ENCODE measurements at places on chromosomes 5 and 9.

GRCh38 chr9:27382975-27383374 is 86.0 kb upstream of the EQTN start:
- DNase-seq: no peak

GRCh38 chr9:69867081-69867814 is 46.6 kb downstream of the CFAP95 start:
- DNase-seq: no peak

GRCh38 chr9:120724757-120725400 is 10.6 kb upstream of the MEGF9 start:
- no peak for DNase-seq

DNA sequence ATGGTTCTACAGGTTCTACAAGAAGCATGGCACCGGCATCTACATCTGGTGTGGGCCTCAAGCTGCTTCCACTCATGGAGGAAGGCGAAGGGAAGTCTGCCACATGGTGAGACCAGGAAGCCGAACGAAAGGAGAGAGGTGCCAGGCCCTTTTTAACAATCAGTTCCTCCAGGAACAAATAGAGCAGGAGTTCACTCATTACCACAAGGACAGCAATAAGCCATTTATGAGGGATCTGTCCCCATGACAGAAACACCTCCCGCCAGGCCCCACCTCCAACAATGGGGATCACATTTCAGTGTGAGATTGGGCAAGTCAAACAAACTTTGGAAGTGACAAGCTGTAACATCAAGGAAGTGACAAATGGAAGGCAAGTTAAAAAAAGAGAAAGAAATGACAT is 95.5 kb upstream of the PTPN3 start:
- no peak for DNase-seq

- DNase-seq: no peak
These were observed 3.5 kb downstream of the ARL15 start for GRCh38 chr5:54306893-54307292.

- no peak for DNase-seq
These were observed 528.9 kb downstream of the AGTPBP1 start for GRCh38 chr9:85212887-85213286.

GRCh38 chr5:82749461-82749820 is 327.8 kb downstream of the TMEM167A start:
- no peak for DNase-seq

DNA sequence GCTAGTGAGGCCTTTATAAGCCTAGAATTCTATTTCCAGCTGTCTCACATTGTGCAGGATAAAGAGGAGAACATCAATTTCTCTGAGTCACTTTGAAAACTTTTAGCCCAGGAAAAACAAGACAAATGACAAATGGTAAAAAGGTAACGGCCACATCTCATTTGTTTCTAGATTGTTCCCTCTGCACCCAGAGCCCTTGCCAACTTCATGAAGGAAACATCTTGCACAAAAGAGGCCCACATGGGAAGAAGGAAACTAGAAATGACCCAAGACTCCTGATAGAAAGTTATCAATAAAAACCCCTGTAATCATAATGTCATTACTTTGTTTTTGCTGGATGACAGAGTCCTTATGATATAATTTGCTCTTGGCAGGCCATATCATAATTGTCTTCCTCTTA is 5.3 kb downstream of the DPYSL3 start:
- no peak for DNase-seq

DNA sequence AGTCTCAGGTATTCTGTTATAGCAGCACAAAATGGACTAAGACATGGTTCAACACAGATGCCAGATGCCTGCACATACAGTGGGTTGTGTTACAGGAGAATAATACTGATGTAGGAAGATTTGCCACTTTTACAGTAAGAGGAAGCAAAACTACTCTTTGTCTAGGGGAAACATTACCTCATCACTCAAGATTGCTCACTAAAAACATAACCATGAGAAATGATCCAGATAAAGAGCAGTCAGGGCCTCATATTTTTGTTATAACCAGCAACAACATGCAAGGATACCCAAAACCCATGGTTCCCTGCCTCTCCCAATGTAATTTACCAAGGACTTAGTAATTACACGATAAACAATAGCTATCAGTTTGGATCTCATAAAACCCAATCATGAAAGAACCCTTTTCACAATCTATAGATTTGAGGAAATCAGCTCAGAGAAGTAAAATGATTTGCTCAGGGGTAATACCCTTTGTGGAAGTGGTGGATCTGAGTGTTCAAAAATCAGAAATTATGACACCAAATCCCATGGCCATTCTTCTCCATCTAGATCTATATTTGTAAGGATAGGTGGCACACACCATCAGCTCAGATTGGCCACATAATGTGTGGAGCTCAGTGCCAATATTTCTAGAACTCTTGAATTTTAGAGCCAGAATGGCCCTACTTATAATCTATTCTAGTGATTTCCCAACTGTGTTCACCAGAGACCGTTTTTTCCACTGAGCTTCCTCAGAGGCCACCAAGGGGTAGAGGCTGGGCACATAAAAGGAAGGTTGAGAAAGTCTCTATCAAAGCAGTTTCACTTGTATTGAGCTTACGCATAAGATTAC is 27.8 kb downstream of the DPYSL3 start:
- no peak for DNase-seq

GRCh38 chr5:159206368-159206767 is 3.0 kb downstream of the RNF145 start:
- no peak for DNase-seq

GRCh38 chr9:463455-464171 is 248.9 kb downstream of the DOCK8 start:
- no peak for DNase-seq

- DNase-seq: peak; percentile 3
These were observed 106.5 kb upstream of the RAD23B start for GRCh38 chr9:107176436-107177151.

GRCh38 chr5:58795327-58795726 is 212.5 kb downstream of the RAB3C start:
- DNase-seq: no peak

GRCh38 chr5:173291722-173292658 is 36.2 kb downstream of the STC2 start:
- no peak for DNase-seq

DNA sequence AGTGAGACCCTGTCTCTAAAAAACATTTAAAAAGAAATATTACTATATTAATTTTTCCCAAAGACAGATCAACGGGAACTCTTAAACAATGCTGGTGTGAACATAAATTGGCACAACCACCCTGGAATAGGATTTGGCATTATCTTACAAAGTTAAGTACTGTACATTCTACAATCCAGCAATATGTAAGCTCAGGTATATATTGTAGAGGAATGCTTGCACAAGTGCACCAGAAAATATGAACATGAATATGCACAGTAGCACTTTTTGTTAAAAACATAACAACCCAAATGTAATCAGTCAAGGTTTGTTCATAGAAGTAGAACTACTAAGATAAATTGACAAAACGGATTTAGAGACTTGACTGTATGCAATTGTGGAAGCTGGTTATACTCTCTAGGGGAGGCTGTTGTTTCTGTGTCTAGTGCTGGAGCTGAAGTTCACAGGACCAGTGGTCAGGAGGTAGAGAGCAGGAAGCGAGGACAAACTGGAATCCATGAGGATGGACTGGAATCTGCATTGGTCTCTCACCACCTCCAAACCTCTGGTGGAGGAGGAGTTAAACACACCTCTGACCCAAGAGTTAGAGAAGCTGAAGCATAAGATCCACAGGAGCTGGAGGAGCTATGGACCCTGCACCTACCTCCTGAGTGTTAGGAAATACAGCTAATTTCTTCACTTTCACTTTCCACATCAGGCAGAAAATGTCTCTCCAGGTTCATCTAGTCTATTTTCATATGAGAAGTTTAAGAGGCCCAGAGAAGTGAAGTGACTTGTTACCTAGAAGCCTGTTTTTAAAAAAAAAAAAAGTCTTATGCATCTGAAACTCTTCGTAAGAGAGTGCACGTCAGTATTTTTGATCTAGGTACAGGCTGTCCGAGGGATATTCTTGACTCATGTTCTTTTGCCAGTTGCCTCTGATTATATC is 20.3 kb upstream of the RIC1 start:
- no peak for DNase-seq

DNA sequence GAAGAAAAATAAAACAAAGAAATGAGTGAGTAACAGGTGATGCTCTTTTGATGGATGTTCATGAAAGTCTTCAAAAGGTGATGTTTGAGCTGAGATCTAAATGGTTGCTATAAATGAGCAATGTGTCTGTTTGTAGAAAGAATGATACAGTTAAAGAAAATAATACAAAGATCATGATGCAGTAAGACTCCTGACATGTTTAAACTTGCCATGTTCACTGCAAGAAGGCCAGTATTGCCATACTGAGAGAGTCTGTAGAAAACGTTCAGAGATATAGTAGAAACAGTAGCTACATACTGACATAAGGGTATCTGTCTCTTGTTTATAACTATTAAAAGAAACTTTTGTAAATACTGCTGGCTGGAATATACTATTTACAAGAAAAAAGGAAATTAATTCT is 1609.2 kb upstream of the ACO1 start:
- DNase-seq: no peak

DNA sequence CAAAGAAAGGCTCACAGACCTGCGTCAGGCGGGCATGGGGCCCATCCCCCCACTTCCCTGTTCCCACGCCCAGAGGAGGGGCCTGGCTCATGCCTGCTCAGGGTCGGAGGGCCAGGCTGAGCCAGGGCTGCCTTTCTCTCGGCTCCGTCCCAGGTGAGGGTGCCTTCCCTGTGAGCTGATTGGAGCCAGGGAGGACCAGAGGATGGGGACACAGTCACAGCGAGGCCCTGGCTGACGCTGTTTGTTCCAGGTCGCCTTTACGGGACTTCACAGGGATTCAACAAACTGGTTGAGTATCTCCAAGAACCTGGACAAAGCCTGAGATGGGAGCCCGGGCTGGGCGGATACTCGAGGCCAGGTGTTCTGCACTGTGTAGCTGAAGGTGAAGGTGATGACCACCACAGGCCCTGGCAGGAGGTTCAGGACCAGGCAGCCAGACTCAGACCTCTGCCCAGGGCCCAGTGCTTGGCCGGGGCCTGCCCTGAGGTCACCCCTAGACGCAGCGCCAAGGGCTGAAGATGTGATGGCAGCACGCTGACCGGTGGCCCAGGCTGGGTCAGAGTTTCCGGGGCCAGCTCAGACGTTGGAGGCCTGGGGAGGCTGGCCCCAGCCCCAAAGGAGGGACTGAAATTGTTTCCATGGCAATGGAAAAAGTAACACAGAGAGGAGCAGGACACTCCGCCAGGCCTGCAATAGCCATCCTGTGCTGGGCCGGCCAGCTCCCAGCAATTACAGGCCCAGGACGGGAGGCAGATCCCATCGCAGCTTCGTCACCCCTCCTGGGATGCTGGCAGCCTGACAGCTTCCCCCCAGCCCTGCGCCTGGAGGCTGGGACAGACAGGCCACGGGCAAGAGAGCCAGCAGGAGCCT is 65.3 kb upstream of the ADAMTS2 start:
- DNase-seq: no peak

DNA sequence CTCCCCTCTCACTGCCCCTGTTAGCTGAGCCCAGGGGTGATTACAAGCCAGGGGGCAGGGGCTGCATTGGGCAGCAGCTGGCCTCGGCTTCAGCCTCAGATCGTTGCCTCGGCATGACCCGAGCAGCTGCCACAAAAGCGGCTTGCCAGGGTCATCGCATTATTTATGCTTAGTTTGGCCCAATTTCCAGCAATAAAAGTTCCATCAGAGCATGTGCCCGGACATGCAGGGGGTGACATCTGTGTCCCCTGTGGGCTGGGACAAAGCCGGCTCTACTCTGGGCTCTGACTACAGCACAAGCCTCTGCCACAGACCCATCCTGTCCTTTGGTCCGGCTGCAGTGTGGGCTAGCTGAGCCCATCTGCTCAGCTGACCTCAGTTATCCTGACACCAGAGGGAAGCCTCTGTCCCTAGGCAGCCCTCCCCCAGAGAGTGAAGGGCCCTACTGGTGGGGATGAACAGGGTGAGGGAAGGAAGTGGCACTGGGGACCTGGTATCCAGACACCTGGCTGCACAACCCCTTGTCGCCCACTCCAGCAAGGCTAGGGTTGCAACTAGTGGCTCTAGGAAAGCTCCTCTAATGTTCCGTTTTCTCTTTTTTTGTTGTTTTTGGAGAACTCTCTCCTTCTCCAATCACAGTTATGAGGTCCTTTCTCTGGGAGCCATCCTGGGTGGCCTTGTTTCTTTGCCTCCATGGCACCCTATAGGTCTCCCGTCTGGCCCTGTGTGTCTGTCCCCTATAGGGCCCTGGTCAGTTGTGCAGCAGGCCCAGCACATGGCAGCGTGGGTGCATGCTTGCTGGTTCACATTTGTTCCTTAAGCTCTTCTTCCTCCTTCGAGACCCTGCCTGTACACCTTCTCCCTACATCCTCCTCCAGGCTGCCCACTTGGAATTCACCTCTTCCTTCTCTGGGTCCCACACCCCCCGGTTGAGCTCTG is 13.3 kb upstream of the GADD45G start:
- DNase-seq: no peak

- DNase-seq: no peak
These were observed 118.7 kb upstream of the CCDC112 start for GRCh38 chr5:115415143-115415491.

DNA sequence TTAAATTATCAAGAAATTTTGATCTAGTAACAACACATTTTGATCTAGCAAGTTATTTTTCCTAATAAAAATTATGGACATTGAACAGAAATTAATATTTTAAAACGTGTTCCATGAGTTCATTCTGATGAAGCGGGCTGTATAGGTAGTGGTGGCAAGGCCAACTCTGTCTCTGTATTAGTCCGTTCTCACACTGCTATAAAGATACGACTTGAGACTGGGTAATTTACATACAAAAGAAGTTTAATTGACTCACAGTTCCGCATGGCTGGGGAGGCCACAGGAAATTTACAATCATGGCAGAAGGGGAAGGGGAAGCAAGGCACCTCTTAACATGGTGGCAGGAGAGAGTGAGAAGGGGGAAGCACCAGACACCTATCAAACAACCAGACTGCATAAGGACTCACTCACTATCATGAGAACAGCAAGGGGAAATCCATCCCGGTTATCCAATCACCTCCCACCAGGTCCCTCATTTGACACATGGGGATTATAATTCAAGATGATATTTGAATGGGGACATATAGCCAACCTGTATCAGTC is 61.2 kb downstream of the TMEM232 start:
- no peak for DNase-seq

All from GOT3 (cell line).